ENCODE measurements at places on chromosomes 13 and 19.

DNA sequence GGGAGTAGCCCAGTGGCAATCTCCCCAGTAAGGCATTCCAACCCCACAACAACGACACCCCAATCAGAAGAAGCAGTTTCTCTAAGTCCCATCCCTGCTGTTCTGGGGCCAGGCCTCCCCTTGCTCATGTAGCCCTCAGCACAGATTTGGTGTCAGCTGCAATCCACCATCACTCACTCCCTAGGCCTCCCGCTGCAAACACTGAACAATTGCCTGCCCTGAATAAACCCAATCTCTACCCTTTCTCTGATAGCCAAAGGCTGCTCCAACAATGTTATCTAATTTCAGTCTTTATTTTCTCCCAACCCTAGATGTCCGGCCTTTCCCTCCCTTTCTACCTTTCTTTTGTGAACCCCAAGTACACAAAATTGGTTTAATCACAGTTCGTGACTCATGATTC lies 5.6 kb upstream of the SOX21 start:
- DNase-seq, result no peak

DNA sequence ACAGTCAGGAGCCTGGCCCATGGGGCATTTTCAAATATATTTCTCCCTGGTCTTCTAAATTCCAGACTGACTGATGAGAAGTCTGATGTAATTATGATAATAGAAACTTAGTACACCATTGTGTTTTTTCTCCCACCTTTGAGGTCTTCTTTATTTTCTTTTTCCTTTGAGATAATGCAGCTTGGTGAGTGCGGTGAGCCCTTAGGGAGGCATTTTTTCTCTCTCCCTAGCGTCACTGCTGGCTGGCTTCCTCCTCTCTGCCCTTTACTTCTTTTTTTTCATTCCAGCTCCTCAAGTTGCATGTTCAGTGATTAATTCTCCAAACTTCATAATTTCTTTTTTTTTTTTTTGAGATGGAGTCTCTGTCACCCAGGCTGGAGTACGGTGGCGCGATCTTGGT lies 12.8 kb upstream of the CDC42EP5 start:
- no peak for DNase-seq

DNA sequence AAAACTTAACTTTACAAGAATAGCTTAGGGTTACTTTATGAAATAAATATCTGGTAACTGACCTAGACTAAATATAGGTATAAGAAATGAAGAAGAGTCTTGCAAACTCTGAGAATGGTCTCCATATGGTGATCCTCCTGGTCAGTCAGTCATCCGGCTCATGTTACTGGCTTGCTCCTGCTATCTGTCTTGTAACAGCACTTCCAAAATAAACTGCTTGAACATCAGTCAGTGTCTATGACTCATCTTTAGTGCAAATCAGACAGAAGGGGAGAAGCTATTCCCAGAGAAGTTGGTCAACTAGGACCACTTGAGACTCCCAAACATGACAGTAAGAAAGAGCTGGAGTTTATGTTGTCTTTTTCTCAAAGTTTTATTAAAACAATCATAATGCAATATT lies 1550.9 kb downstream of the PCDH9 start:
- DNase-seq, result no peak

DNA sequence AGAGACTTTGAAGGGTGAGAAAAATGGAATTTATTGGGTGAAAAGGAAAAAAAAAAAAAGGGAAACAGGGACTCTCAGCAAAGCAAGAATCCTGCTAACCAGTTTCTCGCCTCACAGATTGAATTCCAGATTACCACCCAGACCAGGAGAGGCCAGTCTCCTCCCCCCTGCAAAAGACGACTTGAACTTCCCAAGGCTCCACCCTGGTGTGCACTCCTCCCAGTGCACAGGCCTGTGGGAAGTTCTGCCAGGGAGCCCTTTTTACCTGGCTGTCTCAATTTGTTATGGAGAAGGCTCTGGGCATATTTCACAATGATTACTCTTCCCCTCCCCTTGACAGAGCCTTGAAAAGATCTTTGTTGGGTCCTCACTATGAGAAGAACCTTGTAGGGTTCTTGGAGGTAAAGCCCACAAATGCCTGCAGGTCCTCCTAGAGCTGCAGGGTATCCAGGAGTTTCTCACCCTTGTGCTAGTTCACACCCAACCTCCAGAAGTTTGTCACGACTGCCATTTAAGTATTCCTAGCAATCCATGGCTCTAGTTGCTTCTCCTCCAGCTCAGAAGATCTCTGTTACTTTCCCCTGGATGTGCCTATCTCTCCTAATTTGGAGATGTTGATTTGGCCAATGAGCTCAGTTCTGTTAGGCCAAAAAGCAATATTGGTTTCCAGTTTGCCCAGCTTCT lies 229.8 kb upstream of the TMTC4 start:
- no peak for DNase-seq

DNA sequence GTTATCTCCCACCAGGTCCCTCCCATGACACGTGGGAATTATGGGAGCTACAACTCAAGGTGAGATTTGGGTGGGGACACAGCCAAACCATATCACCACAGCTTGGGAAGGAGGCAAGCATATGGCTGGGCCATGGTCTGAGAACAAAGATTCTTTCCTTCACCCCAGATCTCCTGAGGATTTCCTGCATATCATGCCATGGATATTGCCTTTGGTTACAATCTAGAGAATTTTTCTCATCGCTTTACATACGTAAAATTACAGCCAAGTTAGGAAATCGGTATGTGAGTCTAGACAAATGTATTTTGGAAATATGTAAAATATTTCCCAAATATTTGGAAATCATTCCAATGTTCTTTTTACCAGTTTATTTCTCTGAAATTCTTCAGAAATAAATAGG lies 398.3 kb downstream of the RFC3 start:
- no peak for DNase-seq

DNA sequence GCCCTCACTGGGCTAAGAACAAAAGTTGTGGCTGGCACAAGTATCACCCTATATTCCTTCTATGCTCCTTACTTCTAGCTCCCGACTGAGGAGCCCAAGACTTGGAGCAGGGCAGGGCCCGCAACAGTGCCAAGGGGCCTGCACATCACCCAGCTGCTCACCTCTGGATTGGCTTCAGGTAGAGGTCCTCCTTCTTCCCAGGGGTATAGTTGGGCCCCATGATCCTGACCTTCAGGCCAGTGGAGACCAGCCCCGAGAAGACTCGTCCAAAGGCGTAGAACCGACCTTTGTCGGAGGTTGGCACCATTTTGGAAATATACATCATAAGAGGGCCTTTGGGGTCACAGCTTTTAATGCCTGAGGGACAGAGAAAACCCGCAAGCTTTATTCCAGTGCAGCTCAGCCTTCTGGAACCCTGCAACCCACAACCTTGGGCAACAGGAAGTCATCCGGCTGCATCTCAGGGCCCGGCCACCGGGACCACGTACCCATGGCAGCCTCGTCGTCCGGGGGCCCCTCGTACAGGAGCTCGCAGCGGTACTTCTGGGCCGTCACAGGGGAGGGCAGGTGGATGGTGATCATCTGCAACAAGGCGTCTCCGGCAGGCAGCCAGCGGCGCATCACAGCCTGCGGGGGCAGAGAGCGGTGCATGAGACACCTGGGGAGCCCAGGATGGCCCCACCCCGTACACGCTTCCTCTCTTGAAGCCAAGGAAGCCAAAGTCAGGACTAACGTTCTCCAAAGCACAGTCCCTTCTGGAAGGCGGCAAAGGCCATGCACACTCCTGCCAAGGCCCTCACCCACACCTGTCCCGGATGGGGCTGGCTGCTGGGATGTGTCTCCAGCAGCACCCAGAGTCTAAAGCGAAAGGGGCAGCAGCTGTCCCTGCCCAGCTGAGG lies 4.7 kb downstream of the EEF2 start:
- DNase-seq, result no peak

DNA sequence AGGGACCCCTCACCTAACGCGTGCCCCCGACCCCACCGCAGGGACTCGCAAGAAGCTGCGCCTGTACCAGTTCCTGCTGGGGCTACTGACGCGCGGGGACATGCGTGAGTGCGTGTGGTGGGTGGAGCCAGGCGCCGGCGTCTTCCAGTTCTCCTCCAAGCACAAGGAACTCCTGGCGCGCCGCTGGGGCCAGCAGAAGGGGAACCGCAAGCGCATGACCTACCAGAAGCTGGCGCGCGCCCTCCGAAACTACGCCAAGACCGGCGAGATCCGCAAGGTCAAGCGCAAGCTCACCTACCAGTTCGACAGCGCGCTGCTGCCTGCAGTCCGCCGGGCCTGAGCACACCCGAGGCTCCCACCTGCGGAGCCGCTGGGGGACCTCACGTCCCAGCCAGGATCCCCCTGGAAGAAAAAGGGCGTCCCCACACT lies 4.7 kb upstream of the MYBPC2 start:
- DNase-seq, result no peak

- no peak for DNase-seq
Measured at GRCh38 chr13:98834254-98834960, 81.9 kb upstream of the SLC15A1 start.

DNA sequence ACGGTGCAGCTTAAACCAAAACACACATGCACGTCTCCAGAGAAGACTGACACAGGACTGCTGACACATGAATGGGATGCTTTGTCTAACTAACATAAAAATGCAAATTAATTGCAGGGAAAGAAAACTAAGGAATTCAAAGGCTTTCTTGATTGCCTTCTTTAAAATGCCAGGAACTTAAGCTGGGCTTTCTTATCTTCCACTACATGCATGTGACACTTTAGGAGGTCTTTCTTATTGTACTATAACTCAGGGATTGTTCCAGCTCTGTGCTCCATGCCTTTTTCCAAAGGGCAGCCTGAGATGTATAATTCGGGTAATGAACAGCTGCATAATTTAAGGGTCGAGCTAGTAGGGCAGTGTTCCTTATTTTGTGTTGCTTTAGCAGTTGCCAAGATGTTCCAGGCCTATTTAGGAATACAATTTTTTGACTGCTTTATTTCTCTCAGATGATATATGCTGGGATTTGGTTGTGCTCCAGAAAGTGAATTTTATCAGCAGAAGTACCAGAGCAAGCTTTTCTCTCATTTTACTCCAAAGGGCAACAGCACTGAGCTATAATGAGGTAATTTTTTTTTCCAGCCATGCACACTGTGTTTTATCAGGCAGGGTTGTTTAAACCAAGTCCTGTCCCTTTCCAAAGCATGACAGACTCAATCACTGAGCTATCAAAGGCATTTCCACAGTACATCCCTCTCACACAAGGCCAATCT lies 885.2 kb downstream of the PCDH9 start:
- DNase-seq, result no peak

GRCh38 chr19:37943480-37943879 lies 36.5 kb downstream of the SIPA1L3 start:
- no peak for DNase-seq

- DNase-seq, result no peak
Measured at GRCh38 chr13:59346999-59347723, 816.6 kb downstream of the DIAPH3 start.

DNA sequence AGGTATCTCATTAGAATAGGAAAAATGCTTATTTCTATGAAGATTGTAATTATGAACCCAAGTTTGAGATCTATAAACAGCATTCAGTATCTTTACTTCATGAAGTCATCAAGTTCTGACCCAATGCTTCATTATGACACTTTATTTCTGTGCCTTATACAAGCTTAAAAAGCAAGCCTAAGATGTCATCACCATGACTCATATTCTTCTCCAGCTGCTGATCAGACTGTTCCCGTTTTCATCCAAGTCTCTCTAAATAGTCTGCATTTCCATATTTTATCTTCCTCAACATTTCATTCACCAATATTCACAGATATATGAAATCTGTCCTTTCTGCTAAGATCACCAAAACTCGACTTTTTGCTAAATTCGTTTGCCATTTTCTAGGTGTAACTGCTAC lies 1247.2 kb upstream of the PRR20A start:
- no peak for DNase-seq

- DNase-seq, result no peak
Measured at GRCh38 chr19:338421-338820, 6.2 kb downstream of the MIER2 start.

DNA sequence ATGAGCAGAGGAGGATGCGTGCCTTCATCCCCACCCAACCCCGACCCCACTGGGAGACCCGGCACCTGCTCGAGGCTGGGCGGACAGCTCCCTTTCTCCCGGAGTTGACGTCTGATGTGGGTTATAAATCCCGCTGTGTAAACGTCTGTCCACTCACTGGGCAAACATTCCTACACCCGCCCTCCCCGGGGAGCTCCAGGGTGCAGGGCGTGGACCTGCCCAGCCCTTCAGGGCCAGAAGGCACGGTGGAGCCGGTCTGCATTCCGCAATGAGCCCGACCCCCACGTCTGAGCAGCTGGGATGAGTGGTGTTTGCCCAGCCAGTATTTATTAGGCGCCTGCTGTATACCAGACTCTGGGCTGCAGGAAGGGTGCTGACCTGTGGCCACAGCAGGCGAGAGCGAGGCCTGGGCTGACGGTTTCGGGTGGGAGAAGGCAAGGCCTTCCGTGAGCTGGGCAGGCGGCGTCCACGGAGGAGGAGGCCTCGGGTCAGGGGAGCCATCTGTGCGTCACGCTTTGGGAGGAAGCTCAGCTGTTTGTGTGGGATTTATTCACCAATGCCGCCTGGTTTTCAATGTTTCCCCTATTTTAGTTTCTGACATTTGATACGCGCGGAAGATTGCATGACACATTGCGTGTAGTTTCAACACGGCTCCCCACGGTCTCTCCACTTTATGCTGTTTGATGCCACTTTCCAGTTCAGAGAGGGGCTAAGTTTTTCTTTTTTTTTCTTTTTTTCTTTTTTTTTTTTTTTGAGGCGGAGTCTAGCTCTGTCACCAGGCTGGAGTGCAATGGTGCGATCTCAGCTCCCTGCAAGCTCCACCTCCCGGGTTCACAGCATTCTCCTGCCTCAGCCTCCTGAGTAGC lies 2.0 kb downstream of the MISP start:
- DNase-seq, result no peak

GRCh38 chr13:113997845-113998751 lies 24.2 kb upstream of the C13orf46 start:
- no peak for DNase-seq

- DNase-seq, result no peak
Measured at GRCh38 chr13:21579754-21580316, 24.1 kb downstream of the MICU2 start.

GRCh38 chr19:32178401-32178800 lies 167.0 kb upstream of the ZNF507 start:
- peak; percentile 6 for DNase-seq

DNA sequence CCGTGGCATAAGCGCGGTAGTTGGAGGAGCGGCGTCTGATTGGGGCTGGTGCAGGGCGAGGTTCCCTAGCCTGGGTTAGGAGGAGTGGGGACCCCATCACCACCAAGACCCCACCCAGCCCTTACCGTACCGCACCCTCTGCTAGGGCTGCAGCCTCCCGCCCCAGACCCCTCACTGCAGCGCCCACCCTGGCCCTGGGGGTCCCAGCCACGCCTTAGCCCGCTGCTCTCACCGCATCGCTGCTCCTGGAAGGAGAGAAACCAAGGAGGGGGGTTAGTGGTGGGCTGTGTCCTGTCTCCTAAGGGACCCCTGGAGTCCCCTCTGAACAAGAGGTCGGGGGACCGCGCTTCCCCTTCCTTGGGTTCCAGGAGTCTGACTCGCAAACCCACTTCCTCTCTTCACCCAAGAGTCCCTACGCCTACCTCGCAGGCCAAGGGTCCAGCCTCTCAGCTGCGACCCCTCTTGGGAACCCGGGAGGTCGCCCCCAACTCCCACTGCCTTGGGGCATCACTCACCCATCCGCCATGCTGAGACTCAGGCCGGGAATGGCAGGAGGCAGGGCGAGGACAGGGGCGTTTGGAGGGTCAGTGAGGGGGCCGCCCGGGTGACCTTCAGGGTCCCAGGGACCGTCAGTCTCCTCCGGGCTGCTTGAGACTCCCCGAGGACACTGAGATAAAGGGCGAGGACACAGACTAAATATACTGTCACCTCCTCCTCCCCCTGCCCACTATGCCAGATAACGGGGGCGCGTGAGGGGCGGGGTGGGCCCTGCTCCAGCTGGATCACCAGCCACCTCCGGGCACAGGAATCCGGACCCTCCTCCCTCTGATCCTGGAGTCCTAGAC lies at the start of gene TNNI3:
TNNI3 (minus strand) TSS at position 669 of the 845 bp plus-strand sequence; CDS start at position 526, 143 bp downstream.
- DNase-seq, result no peak

All from liver (tissue), 10 donors.